ENCODE measurements at places on chromosomes 4 and X.
A peak's percentile ranks its signal among the peaks of the same experiment; 100 is the strongest.

DNA sequence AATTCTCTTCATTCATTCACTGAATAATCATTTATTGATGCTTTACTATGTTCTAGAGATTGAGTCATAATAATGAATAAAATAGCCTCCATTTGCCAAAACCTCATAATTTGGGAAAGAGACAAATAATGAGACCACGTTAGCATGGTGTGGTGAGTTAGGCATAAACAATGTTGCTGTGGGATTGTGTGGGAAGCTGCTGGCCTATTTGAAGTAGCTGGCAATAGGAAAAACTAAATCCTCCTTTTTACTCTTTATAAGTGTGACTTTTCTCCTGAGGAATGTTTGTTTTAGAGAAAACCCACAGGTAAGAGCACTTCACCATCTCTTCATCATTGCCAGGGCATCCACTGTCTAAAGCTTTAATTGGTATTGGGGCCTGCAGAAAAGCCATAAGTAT, 95.3 kb downstream of the AREG start:
- DNase-seq = no peak

DNA sequence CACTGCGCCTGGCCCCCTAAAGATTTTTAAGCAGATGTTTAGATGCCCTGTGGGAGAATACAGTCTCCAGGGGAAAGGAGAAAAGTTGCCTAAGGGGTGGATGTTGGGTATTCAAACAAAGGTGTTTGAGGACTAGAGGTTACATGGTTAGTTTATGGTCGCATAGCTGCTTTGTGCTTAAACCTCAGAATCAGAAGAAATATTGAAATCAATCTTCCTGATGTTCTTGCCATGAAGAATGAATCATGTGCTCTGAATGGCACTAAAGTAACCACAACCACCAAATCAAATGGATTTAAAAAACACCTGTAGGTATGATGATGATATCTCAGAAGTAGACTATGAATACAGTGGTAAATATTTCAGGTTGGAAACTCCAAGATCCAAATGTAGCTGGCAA, 42.7 kb upstream of the TEX13A start:
- no peak for DNase-seq

GRCh38 chr4:28378109-28378830, 1517.6 kb downstream of the STIM2 start:
- no peak for DNase-seq

DNA sequence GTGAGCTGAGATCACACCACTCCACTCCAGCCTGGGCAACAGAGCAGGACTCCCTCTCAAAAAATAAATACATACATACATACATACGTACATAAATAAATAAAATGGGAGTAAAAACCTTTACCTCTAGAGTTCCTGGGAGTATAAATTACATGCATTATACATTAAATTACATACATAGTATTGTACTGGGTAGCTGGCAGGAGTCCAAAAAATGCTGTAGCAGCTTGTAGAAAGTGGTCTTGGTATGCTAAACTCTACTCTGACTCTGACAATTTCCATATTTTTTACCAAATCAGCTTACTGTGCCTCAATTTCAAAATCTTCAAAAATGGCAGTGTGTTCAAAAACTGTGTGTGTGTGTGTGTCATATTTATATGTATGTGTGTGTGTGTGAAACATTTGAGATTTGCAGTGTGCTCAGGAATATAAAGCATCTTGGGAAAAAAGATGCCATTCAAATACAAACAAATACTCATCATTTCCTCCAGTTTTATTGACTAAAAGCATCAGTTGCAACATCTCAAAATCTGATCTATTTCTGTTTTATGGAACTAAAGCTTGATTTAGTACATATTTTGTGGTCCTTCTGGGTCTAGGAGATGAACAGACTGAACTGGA, 171.7 kb downstream of the SHROOM3 start:
- DNase-seq = no peak

DNA sequence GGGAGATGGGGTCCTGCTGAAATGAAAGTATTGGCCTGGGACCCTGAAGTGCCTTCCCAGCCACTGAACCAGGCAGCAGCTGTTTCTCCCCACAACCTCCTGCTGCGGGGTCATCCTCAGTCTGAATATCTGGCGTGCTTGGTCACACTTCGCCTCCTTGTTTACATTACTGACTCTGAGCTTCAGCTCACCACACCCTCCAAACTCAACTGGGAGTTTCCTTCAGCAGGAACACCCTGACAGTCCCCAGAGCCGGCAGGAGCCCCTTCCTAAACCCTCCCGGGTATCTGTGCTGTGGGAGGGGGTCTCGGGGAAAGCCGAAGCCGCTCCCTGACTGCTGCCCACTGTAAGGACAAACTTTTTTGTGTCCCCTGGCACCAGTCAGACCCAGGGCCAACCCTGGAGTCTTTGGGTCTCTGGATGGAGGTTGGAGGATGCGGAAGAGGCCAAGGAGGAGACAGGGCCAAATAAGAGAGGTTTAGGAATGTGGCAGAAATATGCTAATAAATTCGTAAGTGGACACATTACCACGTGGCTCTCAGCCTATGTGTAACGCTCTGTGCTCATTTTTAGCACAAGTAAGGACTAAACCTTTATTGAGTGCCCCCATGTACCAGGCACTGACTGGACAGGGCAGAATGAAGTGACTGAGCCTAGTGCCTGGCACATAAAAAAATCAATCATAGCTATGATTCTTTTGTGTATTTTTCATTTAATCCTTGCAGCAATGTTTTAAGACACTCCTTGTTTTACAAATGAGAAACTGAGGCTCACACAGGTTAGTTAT, 20.7 kb downstream of the FHDC1 start:
- no peak for DNase-seq

DNA sequence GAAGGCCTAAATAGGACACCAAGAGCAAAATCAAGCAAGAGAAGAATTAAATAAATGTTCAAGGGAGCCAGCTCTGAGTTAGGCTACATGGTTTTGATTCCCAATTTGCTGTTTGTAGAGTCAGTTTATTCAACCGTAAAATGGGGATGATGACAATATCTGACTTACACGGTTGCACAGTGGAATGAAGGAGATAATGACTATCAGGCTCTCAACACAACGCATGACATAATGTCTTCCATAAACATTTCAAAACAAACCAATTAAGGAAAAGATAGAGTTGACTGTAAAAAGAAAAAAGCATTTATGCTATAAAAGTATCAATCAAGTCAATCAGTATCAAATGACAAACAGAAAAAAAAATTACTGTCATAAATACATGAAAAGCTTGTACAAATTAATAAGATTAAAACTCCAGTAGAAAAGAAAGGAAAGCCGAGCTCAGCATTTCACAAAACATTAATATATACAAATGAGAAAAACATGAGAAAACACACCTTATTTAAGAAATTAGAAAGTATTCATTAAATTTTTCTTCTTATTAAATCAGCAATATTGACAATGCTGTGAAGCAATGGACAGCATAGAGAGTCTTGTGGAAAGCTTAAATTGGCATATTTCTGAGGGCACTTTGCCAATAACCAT, 179.0 kb downstream of the SCFD2 start:
- no peak for DNase-seq

DNA sequence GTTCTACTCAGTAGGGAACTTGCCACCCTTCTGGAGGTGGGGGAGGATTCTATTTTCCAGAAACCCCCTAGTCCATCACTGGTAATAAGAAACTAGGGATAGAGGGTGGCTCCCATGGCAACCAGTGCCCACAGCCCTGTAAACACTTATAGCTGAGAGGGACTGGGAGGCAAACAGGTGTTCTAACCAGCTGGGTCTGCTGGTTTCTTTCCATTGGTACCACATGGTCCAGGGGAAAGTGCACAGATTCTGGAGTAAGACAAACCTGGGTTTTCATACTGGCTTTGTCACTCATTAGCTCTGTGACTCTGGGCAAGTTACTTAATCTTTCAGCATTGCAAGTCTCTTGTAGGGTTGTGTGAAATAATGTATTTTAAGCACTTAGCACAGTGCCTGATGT, 26.9 kb downstream of the IGSF1 start:
- no peak for DNase-seq

DNA sequence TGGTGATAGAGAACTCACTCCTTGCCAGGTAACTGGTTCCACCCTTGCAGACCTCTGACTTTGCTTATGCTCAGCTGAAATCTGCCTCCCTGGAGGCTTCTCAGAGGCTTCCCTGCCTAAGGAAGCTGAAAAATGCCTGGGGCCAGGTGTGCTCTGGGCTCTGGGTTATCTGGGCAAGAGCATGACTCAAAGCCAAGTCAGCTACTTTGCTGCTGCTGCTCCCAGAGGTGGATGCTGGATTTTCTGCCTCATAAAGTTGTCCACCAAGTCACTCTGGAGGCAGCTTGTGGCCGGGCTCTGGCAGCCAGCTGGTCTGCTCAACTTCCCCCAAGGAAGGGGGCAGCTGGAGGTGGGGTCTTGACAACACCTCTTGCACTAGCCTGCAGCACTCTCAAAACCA, 132.7 kb downstream of the PJA1 start:
- DNase-seq = no peak

GRCh38 chr4:152610131-152610530, 69.7 kb downstream of the TMEM154 start:
- DNase-seq = no peak

DNA sequence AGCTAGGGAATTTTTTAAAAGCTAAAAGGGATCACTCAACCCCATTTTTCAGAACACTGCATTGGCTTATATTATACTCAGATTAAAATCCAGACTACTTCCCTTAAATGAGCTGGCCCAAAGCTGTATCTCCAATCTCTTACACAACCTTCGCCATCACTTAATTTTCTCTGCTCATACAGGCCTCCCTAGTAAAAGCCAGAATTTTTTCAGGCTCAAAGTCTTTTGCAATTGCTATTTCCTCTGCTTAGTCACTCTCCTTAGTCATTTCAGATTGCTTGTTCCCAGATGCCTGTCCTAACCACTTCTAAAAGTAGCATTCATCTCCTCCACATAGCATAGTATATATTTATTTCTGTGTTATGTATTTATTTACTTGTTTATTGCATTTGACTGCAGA, 1587.9 kb upstream of the ADGRL3 start:
- no peak for DNase-seq

GRCh38 chrX:23756165-23756564, 13.1 kb upstream of the ACOT9 start:
- DNase-seq = peak; percentile 36

DNA sequence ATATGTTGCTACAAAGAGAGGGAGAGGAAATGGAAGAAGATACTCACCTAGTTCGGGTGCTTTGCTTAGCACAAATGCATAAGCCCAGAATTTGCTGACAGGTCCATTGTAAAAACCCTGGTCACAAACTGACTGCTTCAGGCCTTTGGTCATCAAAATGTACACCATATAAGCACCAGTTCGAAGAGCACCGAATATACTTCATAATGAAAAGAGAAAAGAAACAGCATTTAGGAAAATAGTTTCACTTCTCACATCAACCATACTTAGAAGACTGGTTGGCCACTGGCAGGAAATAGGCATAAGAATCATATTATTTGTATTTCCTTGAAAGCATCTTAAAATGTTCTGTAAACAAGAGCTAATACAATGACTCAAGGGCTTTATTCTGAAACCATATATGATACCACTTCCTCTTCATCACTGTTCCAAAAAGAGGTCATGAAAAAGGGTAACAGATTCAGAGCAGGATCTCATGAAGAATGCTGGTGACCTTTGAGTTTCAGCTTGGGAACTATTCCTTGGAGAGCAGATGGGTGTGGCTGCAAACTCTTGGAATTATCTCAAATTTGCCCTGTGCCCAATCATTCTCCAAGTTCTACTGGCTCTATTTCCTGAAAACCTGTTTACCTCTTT, 138.7 kb downstream of the ELOVL6 start:
- no peak for DNase-seq

DNA sequence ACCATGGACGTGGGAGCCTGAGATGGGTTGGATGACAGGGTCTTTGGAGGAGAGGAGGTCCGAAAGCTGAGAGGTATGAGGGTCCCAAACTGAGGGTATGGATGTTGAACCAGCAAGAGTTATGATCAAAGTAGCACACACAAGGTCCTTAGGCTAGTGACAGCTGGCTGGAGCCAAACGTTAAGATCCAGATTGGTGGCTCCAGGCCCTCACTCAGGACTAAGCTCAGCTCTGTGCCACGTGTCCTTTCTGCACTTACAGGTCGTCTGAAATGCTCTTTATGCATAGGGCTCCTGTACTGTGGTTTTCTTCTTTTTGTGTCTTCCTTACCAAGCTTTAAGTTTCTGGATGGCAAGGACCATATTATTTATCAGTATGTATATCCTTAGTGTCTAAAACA, 35.4 kb downstream of the ADD1 start:
- no peak for DNase-seq

GRCh38 chr4:140645614-140646412, 77.1 kb upstream of the UCP1 start:
- no peak for DNase-seq

DNA sequence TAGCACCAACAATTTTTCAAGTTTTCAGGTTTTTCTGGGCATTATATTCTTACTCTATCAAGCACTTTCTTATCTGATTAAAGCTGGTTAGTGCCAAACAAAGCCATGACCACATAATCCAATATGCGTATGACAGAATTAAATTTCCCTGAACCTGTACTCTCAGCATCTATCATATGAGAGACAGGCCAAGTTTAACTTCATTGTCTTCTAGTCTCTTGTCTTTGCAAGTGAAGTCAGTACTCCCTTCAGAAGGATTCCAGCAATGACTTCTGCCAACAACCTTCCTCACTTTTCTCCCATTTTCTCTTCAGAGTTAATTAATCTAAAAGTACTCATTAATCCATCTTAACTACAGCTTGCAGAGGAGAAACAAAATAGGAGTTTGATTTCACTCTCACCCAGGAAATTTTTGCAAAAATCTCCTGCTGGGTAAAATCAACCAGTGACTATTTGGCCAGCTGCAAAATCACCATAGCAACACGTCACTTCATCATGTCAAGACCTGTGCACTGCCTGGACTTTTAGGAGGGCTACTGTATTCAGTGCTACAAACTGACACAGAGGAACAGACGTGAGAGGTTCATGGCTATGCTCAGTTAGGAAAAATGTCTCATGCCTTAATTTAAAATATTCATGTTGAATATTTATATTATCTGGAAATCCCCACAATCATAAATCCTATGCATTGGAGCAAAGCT, 208.4 kb downstream of the ANTXR2 start:
- DNase-seq = no peak

DNA sequence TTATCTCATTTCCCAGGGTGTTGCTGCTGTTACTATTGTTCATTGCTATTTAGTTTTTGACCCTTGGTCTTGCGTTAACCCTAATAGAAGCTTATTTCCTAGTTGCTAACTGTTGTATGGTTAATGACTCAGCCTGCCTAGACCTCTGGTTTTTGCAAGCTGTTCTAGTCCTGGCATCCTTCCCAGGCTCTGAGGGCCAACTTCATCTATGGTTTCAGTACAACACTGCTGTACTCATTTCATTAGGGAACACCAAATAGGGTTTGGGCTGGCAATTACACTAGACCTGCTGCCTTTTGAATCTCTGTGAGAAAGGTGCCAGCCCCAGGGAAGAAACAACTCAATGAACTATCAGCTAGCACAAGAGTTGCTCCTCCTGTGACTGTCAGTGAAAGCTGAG, 59.6 kb downstream of the DCX start:
- no peak for DNase-seq

DNA sequence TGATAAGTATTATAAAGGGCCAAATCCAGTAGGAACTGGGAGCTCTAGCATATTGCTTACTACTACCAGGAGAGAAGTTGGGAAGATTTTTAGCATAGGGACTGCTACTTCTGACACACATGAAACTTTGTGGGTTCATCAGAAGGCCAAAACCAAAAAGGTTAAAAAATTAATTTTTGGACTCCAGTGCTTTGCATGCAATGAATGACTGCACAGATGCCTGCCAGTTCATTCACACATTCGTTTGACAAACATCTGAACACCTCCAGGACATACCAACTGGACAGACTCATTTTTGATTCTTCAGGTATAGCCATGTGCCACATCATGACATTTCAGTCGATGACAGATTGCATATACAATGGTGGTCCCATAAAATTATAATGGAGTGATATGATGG, 79.8 kb downstream of the MID1IP1 start:
- no peak for DNase-seq
